ENCODE measurements at places on chromosomes 1 and 21.

- no peak for DNase-seq
Observed at GRCh38 chr1:22350171-22350923, 101.3 kb upstream of the ZBTB40 start.

DNA sequence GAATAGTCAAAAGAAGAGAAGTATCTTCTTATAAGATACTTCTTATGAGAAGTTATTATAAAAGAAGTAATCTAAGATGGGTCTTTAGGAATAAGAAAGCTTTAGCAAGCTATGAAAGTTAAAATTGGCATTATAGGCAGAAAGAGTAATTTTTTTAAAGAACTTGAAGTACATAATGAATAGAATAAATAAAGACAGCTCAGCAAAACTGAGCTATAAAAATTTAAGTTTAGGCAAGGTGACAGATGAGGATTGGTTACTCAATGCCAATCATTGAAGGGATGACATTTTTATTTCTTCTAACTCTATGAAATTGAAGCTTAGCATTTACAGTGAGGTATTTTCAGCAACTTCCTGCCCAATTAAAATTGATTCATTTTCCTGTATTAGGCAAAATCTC lies 966.8 kb downstream of the BRINP3 start:
- no peak for DNase-seq

DNA sequence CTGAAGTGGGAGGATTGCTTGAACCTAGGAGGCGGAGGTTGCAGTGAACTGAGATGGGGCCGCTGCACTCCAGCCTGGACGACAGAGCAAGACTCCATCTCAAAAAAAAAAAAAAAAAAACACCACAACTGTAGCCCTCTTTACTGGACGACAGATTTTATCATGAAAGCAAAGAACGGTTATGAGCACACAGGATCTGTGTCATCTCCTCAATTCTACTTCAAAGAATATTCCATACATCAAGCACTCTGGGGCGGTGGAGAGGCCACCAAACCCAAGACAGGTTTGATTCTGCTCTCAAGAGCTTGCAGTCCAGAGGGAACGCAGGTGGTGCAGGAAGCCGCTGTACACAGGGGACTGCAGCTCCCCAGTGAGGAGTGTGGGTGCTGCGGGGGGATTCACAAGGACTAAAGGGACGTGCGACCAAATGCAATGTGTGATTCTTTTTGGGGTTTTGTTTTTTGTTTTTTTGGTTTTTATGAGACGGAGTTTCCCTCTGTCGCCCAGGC lies 110.1 kb downstream of the SPSB1 start:
- DNase-seq = no peak

DNA sequence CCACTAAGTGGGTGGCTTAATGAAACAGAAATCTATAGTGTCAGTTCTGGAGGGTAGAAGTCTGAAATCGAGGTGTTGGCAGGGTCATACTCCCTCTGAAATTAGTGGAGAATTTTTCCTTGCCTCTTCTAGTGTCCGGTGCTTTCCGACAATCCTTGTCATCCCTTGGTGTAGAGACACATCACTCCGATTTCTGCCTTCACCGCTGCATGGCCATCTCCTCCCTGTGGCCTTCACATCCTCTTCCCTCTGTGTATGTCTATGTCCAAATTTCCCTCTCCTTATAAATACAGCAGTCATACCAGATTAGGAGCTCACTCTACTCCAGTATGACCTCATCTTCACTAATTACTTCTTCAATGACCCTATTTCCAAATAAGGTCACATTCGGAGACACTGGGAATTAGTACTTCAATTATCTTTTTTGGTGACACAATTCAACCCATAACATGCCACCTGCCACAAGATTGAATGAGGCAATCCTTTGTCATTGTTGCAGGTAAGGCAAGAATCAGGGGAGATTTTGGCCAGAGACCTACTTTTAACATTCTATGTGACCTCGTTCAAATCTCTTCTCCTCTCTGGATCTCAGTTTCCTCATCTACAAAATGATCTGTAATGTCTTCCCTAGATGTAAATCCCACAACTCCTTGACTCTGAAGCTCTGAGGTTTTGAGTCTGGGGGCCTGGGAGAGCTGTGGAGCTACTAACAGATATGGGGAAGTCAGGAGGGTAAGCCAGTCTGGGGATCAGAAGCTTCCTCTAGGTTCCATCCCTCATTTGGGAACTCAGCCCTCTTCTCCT lies 16.1 kb downstream of the NAV1 start:
- DNase-seq = no peak
